ENCODE measurements at places on chromosomes 2 and 18. TPM values are rescaled to one million over a fixed set of nuclear protein-coding genes. Genes with fewer than 3 reads are reported as not detected.
A peak's percentile ranks its signal among the peaks of the same experiment; 100 is the strongest.

- no peak overlapping the region for H3K27ac ChIP-seq
- H3K4me1 ChIP-seq = peaks cover 24% of the 10 kb centered on the region
- H3K4me3 ChIP-seq = no peak overlapping the region
- DNase-seq = no peak
- H3K36me3 ChIP-seq = no peaks in the 10 kb centered on the region
Measured at GRCh38 chr18:50338122-50338521, 36.7 kb upstream of the SKA1 start.

DNA sequence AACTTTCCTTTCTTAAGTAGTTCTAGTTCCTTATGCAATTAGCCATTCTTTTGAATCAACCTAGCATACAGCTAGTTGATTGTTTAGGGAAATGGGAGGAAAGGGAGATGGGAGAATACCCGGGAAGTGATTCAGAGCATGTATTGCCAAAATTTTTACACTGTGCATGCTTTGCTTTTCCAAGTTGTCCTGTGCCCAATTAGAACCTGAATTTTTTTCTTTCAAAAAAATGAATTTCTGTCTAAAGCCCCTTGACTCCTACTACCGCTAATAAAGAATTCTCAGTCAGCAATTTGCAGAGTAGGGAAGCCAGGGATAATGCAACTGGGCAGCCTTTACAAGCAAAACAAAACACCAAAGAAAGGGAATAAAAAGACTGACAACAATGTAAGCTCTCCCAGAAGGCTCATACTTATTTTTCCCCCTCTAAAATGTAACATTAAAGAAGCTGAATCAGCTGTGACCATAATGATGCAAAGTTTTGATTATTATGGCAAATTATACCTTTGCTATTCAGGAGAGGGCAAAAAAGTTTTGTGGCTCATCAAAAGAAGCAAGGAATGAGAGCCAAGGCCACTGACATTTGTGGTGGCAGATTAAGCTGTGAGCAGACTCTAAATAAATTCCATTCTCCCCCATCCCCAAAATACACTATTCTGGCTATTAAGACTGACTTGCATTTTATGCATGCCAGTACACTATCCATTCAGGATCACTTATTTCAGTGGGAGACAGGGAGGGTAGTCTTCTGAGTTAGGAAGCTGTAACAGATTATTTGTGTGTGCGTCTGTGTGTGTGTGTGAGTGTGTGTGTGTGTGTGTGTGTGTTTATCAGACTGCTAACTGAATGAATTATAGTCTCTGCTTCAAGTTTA lies 174.3 kb downstream of the ERBB4 start:
- H3K4me3 ChIP-seq = no peak overlapping the region
- no peaks in the 10 kb centered on the region for H3K27me3 ChIP-seq
- H3K27ac ChIP-seq = peak overlapping the region; percentile 48

DNA sequence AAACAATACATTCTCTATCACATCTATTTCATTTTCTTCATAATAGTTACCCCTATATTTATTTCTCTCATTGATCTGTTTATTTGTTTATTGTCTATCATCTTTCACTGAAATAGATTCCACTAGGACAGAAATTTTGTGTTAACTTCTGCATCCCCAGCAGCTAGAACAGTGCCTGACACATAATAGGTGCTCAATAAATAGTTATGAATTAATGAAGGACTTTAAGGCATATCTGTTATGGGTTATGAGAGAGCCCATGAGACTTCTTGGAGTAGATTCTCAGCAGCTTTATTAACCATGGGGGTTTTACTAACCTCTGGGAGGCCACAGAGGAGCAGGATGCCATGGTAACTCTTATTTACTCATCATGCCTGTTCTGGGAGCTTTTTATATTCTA lies 144.6 kb downstream of the CDC42EP3 start:
- peaks cover 7% of the 10 kb centered on the region for H3K4me1 ChIP-seq
- no peaks in the 10 kb centered on the region for H3K27me3 ChIP-seq
- H3K27ac ChIP-seq = no peak overlapping the region
- no peaks in the 10 kb centered on the region for H3K36me3 ChIP-seq
- H3K4me3 ChIP-seq = no peak overlapping the region

- peak overlapping the region; percentile 68 for H3K27ac ChIP-seq
- H3K27me3 ChIP-seq = peaks cover 32% of the 10 kb centered on the region
- peak; percentile 94 for DNase-seq
- no peaks in the 10 kb centered on the region for H3K36me3 ChIP-seq
- peak overlapping the region; percentile 72 for H3K4me3 ChIP-seq
- peaks cover 9% of the 10 kb centered on the region for H3K4me1 ChIP-seq
Measured at GRCh38 chr2:219294356-219295351, 14.5 kb downstream of the PTPRN start.

DNA sequence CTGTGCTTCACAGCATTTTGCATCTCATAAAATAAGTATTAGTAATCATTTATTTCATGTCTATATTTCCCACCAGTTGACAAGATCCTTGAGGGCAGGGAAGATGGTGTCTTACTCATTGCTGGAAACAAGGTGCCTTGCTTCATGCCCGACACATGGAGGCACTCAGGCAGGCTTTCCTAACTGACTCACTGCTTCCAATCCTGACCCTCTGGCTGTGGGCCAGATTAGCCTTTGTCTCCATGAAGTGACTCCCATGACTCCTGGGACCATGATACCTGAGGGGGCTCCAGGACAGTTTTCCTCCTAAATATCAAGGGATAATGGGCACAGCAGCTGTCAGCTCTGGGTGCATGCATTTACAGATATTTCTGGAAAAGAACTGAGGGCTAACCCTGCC lies 275.1 kb downstream of the AGPS start:
- H3K27me3 ChIP-seq = no peaks in the 10 kb centered on the region
- peaks cover 37% of the 10 kb centered on the region for H3K4me1 ChIP-seq
- peaks cover 3% of the 10 kb centered on the region for H3K36me3 ChIP-seq

DNA sequence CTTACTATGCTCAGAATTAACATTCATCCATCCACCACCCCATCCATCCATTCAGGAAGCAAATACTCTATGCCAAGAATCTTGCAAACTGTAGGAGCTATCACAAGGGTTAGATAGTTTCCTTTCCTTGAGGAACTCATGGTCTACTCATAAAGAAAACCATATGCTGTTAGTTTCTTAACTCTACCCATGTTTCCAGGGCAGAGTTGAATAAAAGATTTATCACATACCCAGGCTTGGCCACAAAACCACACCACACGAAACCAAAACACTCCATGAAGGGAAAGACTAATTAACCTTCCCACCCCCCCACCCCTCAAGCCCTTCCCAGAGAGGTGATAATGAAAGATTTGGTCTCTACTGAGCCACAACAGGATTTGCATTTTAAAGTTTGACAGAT lies 23.7 kb upstream of the MSGN1 start:
- no peak for DNase-seq
- H3K36me3 ChIP-seq = no peaks in the 10 kb centered on the region
- H3K4me3 ChIP-seq = no peak overlapping the region

The MYOM1 gene
- 1.2 TPM for total RNA-seq

The LYG2 gene
- total RNA-seq = not detected

The NAT8 gene
- total RNA-seq = not detected

GRCh38 chr18:70421471-70422390 lies 132.9 kb downstream of the SOCS6 start:
- peaks cover 5% of the 10 kb centered on the region for H3K27me3 ChIP-seq
- no peak for DNase-seq
- no peaks in the 10 kb centered on the region for H3K36me3 ChIP-seq
- H3K4me1 ChIP-seq = peaks cover 37% of the 10 kb centered on the region

The COLEC12 gene
- 70.5 TPM for total RNA-seq

GRCh38 chr2:17539611-17540092 lies 844 bp upstream of the VSNL1 start:
- no peaks in the 10 kb centered on the region for H3K36me3 ChIP-seq
- peak overlapping the region; percentile 77 for H3K27ac ChIP-seq
- peaks cover 21% of the 10 kb centered on the region for H3K4me1 ChIP-seq
- H3K27me3 ChIP-seq = peaks cover 63% of the 10 kb centered on the region
- H3K4me3 ChIP-seq = peak overlapping the region; percentile 76
- no peak for DNase-seq

The MSTN gene
- total RNA-seq = 0.29 TPM

DNA sequence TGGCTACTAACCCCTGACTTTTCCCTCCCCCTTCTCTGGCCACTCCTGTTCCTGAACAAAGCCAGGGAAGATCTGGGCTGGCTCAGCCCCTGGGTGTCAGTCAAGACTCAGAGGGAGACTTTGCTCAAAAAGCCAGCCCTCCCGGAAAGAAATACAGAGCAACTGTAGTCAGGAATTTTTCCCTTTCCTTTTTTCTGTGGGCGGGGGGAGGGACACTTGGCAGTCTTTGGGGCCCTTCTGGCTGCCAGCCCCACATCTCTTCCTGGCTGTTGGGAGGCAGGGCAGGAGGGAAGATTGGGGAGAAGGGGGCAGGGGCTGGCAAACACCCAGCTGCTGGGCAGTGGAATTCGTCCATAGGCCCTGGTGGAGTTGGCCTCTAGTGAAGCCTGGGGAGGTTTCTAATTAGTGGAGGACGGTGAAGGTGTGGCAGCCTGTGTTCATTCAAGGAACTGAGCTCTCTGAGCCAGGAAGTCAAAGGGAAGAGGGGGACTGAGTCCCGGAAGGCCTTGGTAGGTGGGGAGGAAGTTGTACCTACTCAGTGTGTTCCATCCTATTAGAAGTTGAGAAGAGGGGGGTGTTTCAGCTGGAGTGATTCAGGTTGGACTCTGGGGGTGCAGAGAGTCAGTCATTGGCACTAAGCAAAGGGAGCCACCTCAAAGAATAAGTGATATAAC lies 10.9 kb downstream of the IGFBP2 start:
- no peak for DNase-seq
- H3K36me3 ChIP-seq = peaks cover 40% of the 10 kb centered on the region
- no peak overlapping the region for H3K4me3 ChIP-seq
- H3K27me3 ChIP-seq = no peaks in the 10 kb centered on the region
- H3K4me1 ChIP-seq = peaks cover 17% of the 10 kb centered on the region
- H3K27ac ChIP-seq = peak overlapping the region; percentile 85

The ARHGAP25 gene
- total RNA-seq = 1.2 TPM

The DCDC2C gene
- total RNA-seq = not detected

The CNGA3 gene
- not detected for total RNA-seq

The TDRD15 gene
- total RNA-seq = not detected

DNA sequence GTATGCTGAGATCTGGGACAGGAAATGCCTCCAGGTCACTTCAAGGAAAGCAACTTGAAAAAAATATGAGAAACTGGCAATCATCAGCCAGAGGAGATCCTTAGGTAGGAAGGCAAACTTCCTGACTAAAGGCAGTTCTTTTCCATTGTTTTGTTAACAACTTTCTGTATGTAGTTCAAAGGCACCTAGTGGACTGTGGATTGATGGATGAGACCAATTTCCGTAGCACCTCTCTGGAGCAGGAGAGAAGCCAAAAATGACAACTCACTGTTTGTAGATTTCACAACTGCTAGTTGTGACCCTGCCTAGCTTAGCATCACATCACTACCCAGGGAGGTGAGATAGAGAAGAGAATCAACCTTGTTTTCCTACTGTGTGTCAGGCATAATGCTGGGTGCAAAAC lies 21.8 kb upstream of the NOSTRIN start:
- no peaks in the 10 kb centered on the region for H3K27me3 ChIP-seq
- DNase-seq = no peak
- peaks cover 14% of the 10 kb centered on the region for H3K36me3 ChIP-seq
- no peak overlapping the region for H3K4me3 ChIP-seq
- H3K4me1 ChIP-seq = peaks cover 6% of the 10 kb centered on the region

DNA sequence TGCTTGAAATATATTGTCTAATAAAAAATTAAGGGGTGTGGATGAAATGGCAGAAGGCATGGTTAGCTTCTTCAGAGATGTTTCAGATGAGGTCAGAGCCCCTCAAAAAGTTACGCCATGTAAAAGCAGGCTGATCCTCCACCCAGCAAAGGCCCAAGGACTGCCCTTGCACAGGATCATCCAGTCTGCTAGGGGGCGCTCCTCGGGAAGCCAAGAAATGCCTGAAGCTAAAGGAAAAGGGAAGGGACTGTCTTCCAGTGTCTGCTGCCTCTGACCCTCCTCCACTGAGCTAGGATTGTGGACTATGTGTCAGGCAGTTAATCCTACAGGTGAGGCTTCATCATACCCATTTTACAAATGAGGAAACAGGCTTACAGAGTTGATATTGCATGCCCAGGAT lies 33.8 kb upstream of the TEX51 start:
- no peak overlapping the region for H3K27ac ChIP-seq
- no peaks in the 10 kb centered on the region for H3K36me3 ChIP-seq
- H3K27me3 ChIP-seq = peaks cover 21% of the 10 kb centered on the region
- DNase-seq = no peak

DNA sequence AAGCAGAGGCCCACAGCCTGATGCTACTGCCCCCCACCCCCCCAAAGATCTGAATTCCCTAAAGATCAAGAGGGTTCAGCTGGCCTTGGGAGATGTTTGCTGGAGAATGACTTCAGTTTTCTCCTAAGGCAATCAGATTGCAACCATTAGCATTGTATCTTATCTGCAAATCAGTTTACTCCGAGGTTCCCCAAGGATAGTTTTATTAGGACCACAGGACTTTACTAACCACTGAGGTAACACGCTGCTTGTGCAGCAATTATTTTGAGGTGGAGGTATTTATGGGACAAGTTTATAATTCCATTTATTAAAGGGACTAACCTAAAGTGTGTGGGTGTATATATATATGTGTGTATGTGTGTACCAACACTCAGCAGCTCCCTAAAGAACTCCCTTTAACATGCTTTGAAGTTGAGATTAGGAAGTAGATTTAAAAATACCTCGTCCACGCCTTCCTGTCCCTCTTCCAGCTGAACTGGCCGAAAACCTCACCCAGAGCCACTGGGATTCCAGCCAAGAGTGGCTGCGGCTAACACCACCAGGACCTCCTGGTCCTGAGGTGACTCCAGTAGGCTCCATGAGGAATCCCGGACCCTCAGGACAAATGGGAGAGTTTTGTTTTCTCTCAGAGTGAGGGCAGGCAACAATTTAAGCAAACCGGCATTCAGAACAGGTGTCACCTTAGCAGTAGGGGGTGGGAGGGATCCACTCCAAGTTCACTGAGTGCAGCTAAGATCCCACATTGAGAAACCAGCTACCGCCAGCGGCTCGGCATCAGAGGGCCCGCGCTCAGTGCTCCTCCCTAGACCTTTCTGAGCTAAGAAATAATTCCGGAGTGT lies 3.0 kb upstream of the DLX1 start:
- peaks cover 95% of the 10 kb centered on the region for H3K27me3 ChIP-seq
- peaks cover 5% of the 10 kb centered on the region for H3K36me3 ChIP-seq
- peaks cover 42% of the 10 kb centered on the region for H3K4me1 ChIP-seq
- H3K4me3 ChIP-seq = no peak overlapping the region
- no peak for DNase-seq
- no peak overlapping the region for H3K27ac ChIP-seq

DNA sequence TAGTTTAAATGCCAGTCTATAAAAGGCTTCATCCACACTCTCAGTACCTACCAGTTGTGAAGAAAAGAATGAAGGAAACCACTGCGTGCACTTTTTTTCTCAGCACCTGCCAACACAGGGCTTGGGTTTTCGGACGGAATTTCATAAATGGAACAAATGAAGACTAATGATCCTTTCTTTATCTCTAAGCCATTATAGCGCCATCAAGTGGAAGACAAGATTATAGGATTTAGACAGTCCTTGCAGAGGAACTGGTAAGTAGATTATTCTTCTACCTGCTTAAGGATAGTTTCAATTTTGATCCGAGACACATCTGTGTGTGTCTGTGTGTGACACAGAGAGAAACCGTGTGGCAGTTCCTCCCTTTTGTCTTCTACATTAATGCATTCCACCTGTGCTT lies 245.6 kb downstream of the NRXN1 start:
- DNase-seq = no peak
- no peaks in the 10 kb centered on the region for H3K36me3 ChIP-seq
- H3K27ac ChIP-seq = no peak overlapping the region

The OTOS gene
- not detected for total RNA-seq

All from mesothelial cell of epicardium (in vitro differentiated cells).